ENCODE measurements at places on chromosomes 3 and 15. TPM values are rescaled to one million over a fixed set of nuclear protein-coding genes. Genes with fewer than 3 reads are reported as not detected.
A peak's percentile ranks its signal among the peaks of the same experiment; 100 is the strongest.

The ZPLD1 gene
- total RNA-seq = 3.6 TPM

GRCh38 chr15:40999190-40999589 lies 45.9 kb downstream of the CHAC1 start:
- DNase-seq = no peak

The SI gene
- total RNA-seq = 0.24 TPM

The GPR160 gene
- 12.5 TPM for total RNA-seq

DNA sequence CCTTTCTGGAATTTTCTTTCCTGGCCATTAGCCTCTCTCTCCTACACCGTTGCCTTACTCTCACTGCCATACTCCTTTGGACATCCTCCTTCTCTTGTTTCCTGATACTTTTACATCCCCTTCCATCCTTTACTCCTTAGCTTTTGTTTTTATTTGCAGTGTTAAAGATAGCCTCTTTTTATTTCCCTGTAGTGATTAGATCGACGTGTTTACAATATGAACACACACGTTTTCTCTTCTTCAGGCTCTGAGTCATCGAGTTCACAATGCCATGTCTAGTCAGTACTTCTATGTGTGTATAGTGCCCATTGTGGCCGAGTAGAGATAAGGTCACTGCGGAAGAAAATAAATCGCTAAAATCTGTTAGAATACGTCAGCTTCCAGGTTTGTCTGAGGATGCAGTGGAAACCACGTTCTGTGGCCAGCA lies 208.5 kb downstream of the LPP start:
- DNase-seq = no peak

DNA sequence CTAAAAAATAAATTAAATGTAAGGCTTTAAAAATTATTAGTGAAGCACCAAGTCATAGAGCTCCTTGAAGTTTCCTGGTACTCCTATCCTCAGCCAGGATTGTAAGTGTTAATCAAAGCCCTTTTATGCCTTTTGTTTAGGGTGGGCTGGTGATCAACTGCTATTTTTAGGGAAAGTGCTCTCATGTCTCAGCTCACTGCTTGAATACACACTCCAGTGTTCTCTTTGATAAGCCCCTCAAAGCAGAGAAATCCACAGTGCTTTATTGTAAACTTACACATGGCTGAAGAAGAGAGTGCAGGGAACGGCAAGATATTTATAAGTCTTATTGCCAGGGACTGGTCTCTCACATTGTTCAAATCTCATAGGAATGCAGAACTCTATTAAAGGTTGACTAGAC lies 156.4 kb upstream of the AZI2 start:
- DNase-seq = peak; percentile 45

GRCh38 chr3:81726132-81726531 lies 35.3 kb downstream of the GBE1 start:
- DNase-seq = no peak

Measured in umbilical cord (tissue), 2 donors.